ENCODE measurements at places on chromosomes 1 and 21. TPM values are rescaled to one million over a fixed set of nuclear protein-coding genes. Genes with fewer than 3 reads are reported as not detected.
A peak's percentile ranks its signal among the peaks of the same experiment; 100 is the strongest.

The LRRC71 gene
- total RNA-seq: not detected

The CA6 gene
- 0.17 TPM for total RNA-seq

The SPATA21 gene
- total RNA-seq: not detected

The CYP4A22 gene
- not detected for total RNA-seq

The P3R3URF gene
- not detected for total RNA-seq

The PDZK1IP1 gene
- 1.8 TPM for total RNA-seq

The CFAP141 gene
- not detected for total RNA-seq

The HTR6 gene
- not detected for total RNA-seq

DNA sequence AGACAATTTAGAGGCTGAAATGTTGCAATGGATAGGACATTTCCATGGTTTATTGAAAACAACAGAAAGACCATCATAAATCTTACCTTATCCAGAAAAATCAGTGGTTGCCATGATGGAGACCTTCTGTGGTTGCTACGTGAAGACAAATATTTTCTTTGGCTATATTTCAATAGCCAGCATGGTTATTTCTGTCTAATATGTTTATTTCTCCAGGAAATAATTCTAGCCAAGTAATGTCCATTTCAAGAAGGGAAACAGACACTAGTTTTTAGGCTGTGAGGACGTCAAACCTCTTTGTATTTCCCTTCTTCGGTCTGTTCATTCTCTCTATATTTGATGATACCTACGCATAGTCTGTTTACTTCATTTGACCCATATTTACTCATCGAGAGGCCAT lies 49.2 kb upstream of the NFASC start:
- DNase-seq: no peak

- DNase-seq: peak; percentile 79
These were observed 130.0 kb upstream of the KCNJ15 start for GRCh38 chr21:38126666-38127303.

DNA sequence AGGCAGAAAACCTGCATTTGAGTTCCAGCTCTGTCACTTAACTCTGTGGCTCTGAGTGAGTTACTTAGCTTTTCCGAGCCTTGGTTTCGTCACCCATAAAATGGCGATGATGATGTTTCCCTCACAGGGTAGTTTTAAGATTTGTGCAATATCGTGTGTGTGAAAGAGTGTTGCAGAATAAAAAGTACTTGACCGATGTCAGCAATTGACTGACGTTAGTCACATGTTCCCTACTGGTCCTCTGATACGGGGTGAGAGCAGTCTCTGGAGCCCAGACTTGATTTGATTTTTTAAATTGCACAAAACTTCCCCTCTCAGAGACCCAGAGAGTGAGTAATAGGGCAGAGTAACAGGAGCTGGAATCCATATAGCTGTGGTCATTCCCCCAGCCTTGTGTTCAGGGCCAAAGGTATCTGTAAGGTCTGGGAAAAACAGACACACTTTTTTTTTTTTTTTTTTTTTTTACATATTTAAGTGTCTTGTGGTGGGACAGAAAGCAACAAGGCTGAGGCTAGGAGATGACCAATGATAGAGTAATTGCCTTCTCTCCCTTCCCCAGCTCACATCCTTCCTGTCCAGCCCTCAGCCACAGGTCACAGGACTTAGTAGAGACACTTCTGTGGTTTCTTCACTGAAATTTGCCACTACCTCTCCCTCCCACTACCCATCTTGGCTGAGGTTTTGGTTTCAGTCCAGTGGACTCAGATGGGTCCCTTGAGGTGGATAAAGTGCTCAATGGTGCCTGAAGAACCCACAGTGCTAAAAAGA lies 2.0 kb downstream of the FCER1G start:
- DNase-seq: peak; percentile 40

- no peak for DNase-seq
These were observed 7.7 kb downstream of the TMEM61 start for GRCh38 chr1:54987919-54988705.

DNA sequence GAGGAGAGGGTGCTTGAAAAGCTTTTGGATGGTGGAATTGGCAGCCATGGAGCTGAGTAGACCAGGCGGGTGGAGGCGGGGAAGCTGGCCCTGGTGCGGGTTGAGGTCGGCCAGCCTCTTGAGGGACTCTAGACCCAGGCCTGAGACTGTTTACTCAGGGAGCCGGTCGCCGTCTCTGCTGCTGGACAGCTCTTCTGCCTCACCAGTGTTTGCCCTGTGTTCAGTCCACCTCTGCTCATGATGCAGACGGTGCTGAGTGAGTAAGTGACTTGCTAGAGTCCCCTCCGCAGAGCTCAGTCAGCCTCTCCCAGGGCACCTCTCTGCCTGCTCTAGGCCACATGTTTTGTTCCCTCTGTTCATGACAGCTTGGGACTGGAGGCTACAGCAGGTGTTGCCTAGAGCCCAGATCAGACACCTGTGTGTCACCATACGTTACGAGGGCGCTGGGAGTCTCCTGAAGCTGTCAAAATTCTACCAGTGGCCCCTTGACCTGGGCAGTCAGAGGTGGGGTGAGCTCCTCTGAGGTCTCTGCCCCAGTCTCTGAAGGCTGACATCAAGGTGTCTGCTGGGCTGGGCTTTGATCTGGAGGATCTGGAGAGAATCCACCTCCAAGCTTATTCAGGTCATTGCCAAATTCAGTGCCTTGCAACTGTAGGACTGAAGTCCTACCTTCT lies 73.5 kb upstream of the WNT4 start:
- no peak for DNase-seq

DNA sequence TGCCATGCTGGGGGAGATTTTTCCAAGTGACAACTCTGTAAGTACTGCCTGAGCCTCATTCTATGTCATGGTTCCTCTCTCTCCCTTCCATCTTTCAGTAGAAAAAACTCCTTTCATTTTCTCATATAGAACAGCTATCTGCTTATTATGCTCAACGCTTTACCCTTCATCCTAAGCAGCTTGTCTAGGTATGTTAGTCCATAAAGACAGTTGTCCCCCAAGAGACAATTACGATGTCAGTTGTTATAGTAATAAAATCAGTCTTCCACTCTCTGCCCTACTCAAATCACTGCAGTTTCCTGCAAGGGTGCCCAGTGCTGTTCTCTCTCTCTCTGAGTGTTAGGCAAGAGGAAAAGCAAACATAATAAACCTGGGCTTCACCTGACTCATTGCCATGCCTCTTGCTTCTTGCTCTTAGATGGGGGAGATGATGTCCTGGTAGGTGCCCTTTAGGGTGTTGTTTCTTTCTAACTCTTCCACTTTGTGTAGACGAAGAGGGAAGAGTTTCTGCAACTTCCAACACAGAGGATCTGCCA lies 59.4 kb downstream of the PAPPA2 start:
- DNase-seq: no peak

DNA sequence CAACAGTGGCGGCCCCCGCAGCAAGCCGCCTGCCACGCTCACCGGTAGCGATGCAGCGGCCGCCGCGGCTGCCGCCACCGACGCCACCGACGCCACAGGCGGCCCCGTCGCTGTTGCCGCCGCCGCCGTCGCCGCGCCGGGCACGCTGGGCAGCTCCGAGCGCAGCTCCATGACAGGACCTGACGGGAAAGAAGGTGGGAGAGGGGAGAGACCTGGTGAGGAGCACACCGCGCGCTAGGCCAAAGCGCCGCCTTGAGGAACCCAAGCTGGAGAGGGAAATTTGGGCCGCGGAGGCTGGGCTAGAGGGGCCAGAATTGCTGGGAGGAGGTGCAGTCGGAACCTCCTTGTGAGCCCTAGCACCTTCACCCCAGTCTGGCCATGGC lies 1.9 kb downstream of the DMRTA2 start:
- DNase-seq: no peak

DNA sequence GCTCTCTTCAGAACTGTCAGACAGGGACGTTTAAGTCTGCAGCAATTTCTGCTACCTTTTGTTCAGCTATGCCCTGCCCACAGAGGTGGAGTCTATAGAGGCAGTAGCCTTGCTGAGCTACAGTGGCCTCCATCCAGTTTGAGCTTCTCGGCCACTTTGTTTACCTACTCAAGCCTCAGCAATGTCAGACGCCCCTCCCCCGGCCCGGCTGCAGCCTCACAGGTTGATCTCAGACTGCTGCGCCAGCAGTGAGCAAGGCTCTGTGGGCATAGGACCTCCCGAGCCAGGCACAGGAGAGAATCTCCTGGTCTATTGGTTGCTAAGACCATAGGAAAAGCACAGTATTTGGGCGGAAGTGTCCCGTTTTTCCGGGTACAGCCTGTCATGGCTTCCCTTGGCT lies 89.9 kb upstream of the PDC start:
- no peak for DNase-seq

DNA sequence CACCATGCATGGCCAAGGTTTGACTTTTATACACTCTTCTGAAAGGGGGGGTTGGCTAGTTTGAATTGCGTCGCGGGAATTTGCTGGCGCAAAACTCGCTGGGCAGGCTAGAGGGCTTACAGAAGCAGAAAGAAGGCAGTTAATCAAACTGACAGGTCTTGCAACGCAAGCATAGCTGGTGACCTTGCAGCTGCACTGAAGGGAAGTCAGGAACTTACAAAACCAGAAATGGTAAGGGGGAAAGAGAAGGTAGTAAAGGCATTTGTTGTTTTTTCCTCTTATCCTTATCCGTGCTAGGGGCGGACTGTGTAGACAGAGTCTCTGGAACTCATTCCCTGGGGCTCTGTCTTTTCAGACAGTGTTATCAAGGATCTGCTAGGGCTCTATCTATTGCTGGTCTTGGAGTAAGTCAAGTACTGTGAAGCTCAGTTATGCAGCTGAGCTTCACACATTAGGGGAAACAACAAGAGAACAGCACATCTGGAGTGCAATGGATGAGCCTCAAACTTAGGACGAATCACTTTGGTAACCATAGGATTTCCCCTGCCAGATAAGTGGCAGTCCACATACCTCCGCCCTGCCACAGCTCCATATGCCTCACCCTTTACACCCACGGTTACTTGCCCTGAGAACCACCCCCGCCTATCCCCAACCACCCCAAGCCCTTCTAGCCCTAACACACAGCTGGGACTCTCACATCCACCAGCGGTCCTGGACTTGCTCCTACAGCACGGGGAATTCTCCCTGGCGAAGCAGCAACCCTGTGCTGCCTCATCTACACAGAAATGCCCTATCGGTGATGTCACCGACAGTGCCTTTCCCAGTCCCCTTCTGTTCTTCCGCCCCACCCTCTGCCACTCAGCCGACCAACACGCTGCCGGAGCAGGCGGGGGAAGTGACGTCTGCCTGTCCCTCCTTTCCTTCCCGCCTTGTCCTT lies 251.4 kb downstream of the FAM72C start:
- peak; percentile 73 for DNase-seq

GRCh38 chr1:15425958-15426357 lies 12.3 kb upstream of the CTRC start:
- DNase-seq: no peak

DNA sequence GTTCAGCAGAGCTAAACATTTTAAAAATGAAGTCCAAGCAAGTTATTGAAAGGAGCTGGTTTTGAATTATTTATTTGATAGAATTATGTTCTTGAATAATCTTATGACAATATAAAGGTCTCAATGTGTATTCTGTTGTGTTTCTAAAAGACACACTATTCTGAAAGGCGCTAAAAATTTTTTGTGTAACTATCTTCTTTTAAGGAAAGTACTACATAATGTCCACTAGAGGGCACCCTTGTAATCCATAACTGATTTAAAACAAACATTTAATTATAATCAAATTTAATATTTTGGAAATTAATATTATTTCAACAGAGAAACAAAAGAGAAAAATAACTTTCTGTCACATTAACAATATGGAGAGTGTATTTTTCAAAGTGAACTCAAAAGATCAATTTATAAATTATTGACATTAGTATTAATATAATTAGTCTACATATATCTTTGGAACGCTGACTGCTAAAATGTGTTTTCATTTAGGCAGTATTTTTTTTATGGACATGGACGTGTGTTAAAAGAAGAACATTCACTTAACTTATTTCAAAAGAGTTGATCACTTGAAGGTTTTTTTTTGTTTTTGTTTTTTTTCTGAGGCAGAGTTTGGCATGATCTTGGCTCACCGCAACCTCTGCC lies 248.4 kb downstream of the DENND1B start:
- no peak for DNase-seq

- no peak for DNase-seq
These were observed 6.9 kb downstream of the ANKRD35 start for GRCh38 chr1:145878724-145879123.

GRCh38 chr1:234737967-234738314 lies 128.0 kb upstream of the IRF2BP2 start:
- DNase-seq: no peak

DNA sequence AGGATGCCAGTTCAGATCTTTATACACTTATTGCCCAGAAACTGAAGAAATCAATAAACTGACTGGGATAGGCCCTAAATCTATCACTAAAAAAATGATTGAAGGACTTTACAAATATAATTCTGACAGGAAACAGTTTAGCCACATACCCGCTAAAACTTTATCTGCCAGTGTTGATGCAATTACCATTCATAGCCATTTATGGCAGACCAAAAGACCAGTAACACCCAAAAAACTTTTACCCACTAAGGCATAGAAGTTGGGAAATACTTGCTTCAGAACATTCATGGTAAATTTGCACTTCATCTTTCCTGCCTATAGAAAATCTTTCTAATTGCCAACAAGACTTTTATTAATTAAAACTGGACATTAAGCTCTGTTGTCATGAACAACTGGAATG lies 15.0 kb upstream of the GPR25 start:
- no peak for DNase-seq

DNA sequence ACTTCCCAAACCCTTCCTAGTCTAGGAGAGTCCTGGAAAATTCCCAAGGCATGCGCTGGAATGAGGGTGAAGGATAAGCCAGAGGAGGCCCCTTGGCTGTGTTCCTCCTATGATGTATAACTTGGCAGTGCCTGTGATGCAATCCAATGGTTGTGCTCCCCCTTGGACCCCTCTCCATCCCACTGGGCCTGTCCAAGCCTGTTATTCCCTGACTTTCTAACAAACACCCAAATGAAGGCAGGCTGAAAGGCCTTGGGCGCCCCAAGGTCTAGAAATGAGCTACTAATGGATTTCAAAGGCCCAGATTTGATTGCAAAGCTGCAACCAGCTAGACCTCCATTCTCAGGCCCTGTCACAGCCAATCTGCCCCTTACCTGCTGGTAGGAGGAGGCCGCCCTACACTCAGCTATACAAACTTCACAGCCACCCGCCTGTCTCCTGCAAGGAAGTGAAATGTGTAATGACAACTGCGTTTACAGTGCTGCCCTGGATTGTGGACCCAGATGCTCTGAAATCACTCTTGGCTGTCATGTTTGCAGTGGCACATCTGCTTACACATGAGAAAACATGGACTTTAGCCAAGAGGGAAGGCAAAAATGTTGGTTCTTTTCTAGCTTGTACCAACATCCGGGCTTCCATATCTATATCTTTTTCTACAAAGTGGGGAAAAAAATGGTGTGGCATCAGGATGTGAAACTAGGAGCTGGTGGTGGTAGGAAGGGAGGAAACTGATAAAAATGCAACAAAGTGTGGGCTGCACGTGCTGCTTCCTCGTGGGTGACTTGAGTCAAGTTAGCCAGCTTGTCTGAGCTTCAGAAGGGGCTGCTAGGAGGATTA lies 130.4 kb downstream of the TRABD2B start:
- no peak for DNase-seq

- no peak for DNase-seq
These were observed 76.8 kb upstream of the HNRNPU start for GRCh38 chr1:244941121-244941520.

GRCh38 chr1:80154176-80154575 lies 1147.6 kb upstream of the ADGRL4 start:
- no peak for DNase-seq

- DNase-seq: no peak
These were observed 3.9 kb downstream of the RPS6KC1 start for GRCh38 chr1:213054733-213055591.

GRCh38 chr1:119083980-119084379 lies 56.5 kb downstream of the WARS2 start:
- DNase-seq: no peak

- no peak for DNase-seq
These were observed 14.9 kb downstream of the PRDM2 start for GRCh38 chr1:13714851-13715250.

GRCh38 chr1:177306019-177306415 lies 135.3 kb downstream of the BRINP2 start:
- DNase-seq: no peak

Measured in adrenal gland (tissue), 19 donors.